ENCODE measurements at places on chromosomes 3 and 15.
A peak's percentile ranks its signal among the peaks of the same experiment; 100 is the strongest.

DNA sequence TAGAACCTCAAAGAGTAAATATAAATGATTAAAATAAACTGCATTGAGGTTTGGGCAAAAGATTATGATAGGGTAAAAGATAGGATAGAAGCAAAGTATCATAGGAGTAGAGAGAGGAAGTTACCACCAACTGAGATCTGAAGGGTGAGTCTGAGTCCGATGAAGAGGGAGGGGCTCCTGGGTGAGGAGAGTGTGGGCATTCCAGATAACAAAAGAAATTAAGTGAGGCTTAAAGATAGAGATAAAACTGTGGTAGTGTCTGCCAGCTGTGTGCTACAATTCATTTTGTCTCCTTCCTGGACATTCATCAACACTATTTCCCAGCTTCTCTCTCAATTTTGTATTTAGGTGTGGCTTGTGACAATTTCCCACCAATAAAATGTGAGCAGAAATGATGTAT lies 343.0 kb upstream of the PLSCR5 start:
- no peak for DNase-seq

- DNase-seq = no peak
Measured at GRCh38 chr3:72181251-72181650, 396.3 kb upstream of the PROK2 start.

GRCh38 chr3:56630966-56631365 lies 52.1 kb downstream of the TASOR start:
- DNase-seq = peak; percentile 59

DNA sequence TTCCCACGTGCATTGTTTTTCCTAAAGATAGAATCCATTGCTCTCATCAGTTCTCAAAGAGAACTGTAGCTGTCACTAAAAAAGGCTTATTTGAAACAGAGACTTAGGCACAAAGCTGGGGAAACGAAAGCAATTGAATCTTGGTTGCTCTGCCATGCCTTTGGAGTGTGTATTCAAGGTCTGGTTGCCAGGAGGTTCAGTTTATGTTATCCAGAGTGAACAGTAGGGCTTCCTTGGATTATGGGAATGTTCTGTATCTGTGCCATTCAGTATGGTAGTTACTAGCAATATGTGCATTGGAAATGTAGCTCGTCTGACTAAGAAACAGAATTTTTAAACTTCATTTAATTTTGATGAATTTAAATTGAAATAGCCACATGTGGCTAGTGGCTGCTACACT lies 50.6 kb downstream of the CLSTN2 start:
- DNase-seq = no peak

DNA sequence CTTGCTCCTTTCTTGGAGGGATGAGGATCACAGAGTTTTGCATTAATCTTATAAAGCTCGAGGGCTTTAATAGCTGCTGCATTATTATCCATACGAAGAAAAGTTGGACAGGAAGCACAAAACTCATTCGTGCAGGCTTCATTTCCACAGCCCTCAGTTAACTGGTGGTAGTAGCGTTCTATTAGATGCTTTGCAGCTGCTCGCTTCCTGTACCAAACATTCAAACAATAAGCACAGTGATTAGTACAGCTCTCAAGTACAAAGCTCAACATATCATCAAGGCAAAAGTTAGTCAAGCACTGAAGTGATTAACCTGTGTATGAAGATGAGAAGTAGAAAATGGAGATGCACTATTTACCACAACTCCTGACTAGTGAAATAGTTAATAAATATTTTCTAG lies 63.3 kb downstream of the UBE3A start:
- DNase-seq = no peak

DNA sequence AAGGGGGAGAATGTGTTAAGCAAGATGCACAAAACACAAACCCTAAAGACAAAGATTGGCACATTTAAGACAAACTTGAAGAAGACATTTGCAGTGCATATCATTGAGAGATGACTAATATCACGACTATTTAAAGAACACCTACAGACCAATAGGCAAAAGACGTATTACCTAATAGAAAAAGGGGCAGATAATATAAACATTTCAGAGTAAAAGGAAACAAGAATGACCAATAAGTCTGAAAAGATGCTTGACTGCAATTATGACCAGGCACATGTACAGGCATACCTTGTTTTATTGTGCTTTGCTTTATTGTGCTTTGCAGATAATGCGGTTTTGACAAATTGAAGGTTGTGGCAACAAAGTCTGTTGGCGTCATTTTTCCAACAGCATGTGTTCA lies 4.9 kb downstream of the HACD3 start:
- DNase-seq = peak; percentile 19

DNA sequence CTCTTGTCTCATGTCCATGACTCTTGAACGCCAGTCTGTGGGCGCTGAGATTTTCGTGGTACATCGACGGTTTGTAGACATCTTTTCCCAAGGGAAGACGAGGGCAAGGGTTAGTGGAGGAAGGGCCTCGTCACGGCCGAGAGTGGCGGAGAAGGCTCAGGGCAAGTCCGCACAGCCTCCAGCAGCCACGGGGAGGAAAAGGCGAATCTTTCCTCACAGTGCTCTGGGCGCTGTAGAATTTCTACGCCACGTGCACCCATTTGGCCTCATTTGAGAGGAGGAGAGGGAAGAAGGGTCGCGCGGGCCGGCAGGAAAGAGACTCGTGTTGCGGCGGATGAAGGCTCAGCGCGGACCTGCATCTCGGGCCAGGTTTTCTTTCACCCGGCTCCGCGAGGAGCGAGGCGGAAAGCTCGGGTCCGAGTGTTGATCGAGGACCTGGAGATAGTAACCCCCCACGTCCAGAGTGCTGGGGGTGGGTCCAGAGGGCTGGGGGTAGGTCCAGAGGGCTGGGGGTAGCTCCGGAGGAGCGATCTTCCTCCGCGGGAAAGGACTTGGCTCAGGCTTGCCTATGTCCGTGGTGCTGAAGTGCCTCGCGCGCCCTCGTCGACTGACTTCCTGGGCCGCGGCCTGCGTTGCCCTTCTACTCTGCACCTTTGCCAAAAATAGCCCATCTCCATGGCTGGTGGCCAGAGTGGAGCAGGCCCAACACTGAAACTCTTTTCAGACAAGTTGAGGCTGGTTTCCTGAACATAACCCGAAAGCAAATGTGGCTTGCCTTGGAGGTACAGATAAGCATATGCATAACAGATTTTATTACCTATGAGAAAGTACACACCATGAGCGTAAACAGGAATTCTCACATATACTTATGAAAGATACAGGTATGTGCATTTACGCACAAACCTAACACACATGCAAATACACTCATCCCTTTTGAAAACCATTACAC lies 1.1 kb downstream of the SLC35G2 start:
- DNase-seq = peak; percentile 54

DNA sequence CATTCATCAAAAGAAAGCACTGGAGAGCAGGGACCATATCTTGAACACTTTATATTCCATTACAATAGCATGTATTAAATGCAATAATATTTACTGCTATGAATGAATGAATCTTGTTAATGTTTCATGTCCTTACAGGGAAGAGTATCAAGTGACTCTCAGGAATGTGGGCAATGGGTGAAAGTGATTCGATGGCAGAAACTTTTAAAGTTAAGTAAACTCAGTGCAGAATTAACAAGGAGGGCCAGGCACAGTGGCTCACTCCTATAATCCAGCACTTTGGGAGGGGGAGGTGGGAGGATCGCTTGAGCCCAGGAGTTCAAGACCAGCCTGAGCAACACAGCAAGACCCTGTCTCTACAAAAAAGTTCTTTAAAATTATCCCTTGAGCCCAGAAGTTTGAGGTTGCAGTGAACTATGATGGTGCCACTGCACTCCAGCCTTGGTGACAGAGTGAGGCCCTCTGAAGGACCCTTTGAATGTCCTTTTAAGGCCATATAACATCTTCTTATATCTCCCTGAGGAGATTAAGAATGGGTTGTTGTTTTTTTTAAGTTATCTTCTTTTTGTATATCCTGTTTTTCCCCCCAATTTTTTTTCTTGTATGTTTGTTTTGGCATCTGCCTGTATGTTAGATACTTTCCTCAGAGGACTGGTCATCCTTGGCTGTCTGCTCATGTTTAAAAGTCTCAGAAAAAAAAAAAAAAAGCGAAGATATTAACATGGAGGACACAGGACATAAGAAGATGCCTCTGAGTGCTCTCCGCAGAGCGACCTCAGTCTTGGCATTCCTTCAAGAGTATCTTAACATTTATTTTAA lies 9.6 kb upstream of the FSIP1 start:
- DNase-seq = no peak

GRCh38 chr3:115989684-115990421 lies 366.5 kb downstream of the GAP43 start:
- no peak for DNase-seq

- DNase-seq = peak; percentile 24
Measured at GRCh38 chr3:108946292-108947285, 7.1 kb downstream of the GUCA1C start.

DNA sequence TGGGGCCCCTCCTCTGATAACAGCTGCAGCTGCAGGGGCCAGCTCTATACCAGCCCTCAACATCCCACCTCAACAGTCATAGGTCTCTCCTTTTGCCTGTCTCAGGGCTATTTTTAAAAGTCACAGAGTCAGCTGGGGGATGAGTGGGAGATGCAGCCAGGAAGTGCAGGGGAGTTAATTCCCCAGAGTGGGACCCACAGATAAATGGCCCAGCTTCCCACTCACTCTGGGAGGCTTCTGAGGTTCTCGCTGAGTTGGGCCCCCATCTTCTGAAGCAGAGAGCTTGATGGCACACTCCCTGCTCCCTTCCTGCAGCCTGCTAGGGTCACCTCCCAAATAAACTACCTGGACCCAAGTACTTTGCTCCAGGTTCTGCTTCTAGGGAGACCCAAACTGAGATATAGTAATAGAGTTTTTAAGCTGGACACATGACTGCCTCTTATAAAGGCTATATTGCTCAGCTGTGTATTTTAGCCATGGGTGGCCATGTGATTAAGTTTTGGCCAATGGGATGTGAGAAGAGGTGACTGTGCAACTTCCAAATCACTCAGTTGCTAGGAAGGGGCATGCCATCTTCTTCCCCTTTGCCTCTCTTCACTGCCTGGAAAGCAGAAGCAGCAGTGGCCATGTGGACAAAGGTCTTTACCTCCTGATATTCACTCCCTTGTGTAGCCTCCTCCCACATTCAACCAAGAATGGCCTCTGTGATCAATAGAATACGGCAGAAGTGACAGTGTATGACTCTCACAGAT lies 15.5 kb upstream of the VIPR1 start:
- no peak for DNase-seq

DNA sequence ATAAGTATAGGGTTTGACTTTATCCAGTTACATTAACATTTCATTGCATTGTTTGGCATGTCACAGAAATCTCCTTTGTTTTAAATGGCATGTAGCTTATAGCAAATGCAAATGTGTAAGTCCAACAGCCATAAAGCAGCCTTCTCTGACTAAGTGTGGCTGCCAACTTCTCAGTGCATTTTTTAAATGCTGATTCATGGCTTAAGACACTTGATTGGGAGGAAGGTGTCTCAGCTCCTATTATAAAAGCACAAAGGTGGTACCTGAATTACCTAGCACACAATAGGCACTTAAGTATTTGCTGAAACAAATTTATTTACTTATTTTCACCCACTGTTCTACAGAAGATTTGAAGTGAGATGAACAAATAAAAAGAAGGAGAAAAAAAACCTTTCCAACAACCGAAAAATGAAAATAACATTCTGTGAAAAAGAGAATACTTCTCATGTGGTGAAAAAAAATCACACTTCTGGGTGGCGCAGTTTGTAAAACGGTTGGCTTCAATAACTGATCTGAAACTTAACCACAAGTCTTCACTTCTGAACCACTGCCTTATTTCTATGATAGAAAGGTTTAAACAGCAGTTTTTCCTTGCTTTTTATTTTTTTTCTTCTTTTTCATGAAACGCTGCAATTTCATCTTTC lies 105.5 kb upstream of the ICE2 start:
- no peak for DNase-seq

GRCh38 chr3:25513642-25514266 lies 85.7 kb downstream of the RARB start:
- DNase-seq = no peak

- DNase-seq = no peak
Measured at GRCh38 chr3:123096731-123097130, 29.9 kb downstream of the PDIA5 start.

- no peak for DNase-seq
Measured at GRCh38 chr15:37107071-37107743, 6.9 kb upstream of the MEIS2 start.

- no peak for DNase-seq
Measured at GRCh38 chr15:89756897-89757296, 5.8 kb upstream of the MESP1 start.

- DNase-seq = peak; percentile 68
Measured at GRCh38 chr15:74816624-74817369, 4.2 kb downstream of the LMAN1L start.

DNA sequence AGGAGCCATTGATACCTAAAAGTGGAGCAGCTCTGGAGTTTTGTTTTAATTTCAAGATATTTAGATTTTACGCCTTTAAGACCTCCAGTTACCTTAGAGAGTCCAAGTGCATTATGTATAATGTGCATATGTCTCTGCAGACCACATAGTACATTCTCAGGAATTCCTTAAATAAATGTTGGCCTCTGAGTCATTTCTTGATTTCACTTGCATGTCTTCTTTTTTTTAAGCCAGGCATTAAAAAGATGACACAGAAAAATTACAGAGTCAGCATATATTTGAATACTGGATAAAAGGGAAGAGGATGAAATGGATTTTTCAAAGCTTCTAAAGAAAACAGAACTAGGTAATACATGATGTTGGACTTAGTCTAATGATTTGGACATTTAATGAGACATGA lies 125.2 kb downstream of the TMCO5A start:
- DNase-seq = no peak

- no peak for DNase-seq
Measured at GRCh38 chr3:141498598-141499223, 11.9 kb downstream of the RASA2 start.

DNA sequence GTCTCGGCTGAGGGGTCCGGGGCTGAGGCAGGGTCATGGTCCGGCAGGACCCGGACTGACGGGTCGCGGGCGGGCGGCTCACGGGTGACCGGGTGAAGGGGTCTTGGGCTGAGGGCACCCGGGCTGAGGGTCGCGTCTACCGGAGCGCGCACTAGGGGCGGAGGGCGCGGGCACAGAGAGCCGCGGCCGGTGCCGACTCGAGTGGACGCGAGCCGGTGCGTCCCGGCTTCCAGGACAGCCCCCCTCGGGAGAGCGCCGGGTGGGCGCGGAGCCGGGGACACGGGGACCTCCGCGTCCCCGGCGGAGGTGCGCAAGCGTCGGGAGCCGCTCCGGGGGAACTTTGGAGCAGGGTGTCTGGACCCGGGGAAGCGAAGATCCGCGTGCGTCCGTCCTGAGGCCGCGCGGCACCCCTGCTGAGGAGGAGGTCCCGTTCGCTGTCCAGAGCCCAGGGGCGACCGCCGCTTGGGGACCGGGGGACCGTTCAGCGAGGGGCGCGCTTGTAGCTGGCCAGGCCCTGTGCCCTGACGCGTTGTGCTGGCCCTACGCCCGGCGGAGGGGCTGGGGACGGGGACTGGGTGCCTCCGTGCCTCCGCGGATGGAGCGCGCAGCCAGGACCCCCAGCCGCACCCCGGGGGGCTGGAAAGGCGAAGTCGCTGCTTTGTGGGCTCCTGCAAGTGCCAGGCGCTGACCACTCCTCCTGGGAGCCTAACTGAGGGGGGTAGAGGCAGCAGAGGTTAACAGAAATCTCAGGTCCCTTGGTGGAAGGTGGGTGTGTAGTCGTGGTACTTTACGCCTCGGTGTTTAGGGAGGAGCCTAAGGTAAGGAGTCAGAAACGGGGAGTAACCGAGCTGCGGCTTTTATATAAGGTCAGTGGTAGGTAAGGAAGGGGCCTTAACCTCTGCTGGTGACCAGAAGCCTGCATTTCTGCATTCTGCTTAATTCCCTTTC lies at the start of gene PPARG:
TSS of gene PPARG (plus strand) at position 889 of the 948 bp plus-strand sequence. CDS start 90,642 bp downstream, outside the sequence.
- DNase-seq = peak; percentile 87

- DNase-seq = no peak
Measured at GRCh38 chr15:35886765-35887164, 340.8 kb upstream of the DPH6 start.

All from trophoblast cell (in vitro differentiated cells and primary cell).